ENCODE measurements at places on chromosomes 7 and 10. TPM values are rescaled to one million over a fixed set of nuclear protein-coding genes. Genes with fewer than 3 reads are reported as not detected.

GRCh38 chr7:52021343-52021742 is 704.7 kb upstream of the COBL start:
- no peak for DNase-seq

DNA sequence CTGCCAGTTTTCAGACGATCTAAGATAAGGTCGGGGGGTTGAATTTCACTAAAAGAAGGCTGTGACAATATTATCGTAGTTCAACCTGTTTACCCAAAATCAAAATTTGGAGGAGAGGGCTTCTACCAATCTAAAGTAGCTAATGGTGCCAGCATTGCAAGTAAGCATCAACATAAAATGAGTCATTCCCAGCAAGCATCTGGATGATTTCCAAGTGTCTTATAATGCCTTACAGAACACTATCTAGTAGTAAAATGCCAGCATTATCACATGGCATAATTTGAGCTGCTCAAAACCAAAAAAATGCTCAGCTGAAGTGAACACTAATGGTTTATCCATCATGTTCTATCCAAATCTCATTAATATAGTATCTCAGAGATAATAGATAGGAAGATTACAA is 1193.9 kb downstream of the DNAJB9 start:
- DNase-seq: no peak

DNA sequence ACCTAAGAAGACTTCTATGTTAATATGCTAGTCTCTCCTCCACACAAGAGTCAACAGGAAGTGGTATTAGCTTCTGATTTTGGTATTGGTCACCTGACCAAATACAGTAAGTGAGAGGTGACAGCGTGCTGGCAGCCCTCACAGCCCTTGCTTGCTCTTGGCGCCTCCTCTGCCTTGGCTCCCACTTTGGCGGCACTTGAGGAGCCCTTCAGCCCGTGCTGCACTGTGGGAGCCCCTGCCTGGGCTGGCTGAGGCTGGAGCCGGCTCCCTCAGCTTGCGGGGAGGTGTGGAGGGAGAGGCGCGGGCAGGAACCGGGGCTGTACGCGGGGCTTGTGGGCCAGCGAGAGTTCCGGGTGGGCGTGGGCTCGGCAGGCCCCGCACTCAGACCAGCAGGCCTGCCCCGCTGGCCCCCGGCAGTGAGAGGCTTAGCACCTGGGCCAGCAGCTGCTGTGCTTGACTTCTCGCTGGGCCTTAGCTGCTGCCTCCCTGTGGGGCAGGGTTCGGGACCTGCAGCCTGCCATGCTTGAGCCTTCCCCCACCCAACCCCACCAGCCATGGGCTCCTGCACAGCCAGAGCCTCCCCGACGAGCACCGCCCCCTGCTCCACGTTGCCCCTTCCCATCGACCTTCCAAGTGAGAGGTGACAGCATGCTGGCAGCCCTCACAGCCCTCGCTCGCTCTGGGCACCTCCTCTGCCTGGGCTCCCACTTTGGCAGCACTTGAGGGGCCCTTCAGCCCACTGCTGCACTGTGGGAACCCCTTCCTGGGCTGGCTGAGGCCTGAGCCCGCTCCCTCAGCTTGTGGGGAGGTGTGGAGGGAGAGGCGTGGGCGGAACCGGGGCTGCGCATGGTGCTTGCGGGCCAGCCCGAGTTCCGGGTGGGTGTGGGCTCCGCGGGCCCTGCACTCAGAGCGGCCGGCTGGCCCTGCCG is 4.2 kb upstream of the ACSL5 start:
- no peak for DNase-seq

DNA sequence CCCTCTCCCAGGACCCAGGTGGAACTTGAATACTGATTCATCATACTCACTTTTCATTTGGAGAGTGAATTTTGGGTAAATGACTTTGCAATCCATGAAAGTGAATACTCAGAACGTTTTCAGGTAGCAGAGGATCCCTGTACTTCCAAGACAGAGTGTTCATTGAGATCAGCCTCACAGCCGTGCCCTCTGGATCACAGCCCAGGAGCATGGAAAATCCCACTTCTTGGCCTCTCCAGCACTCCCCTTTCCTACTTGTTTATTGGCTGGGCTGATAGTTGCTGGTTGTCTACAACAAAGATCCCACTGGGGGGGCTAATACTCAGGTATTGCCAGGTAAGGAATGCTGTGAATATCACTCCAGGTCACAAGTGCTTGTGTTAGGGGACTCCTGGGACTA is 5.9 kb downstream of the GCK start:
- no peak for DNase-seq

The MMRN2 gene
- polyA plus RNA-seq: 25.3 TPM

The PNLIP gene
- 0.39 TPM for polyA plus RNA-seq

The IRF5 gene
- polyA plus RNA-seq: 3.1 TPM
